ENCODE measurements at places on chromosomes 5 and 9. TPM values are rescaled to one million over a fixed set of nuclear protein-coding genes. Genes with fewer than 3 reads are reported as not detected.

DNA sequence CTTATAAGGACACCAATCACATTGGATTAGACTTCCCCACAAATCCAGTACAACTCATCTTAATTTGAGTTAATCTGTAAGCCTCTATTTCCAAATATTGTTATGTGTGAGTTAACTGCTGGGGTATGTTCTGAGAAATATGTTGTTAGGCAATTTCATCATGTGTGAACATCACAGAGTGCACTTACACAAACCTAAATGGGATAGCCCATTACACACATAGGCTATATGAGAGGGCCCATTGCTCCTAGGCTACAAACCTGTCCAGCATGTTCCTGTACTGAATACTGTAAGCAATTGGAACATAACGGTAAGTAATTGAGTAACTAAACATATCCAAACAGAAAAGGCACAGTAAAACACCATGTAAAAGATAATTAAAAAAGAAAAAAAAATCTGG, 19.1 kb upstream of the ARSI start:
- no peak for DNase-seq

- DNase-seq = no peak
These were observed 40.0 kb upstream of the ORM1 start for GRCh38 chr9:114282926-114283325.

GRCh38 chr9:76302543-76302942, 91.7 kb downstream of the RFK start:
- DNase-seq = no peak

DNA sequence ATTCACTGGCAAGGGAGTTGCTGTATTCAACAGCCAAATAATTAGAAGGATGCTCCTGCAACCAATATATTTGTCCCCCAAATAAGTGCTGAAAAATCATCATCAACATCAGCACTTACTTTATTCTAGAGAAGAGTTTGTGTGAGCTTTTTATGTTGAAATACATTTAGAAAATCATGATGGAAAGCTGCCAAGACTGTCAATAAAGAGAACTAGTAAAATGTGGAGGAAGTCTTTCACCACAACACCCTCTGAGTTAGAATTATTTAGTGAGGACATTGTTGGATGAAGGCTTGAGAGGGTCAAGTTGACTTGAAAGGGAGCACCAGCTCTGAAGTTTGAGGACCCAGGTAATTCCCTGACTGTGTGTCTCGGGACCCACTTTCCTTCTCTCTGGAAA, 100.2 kb upstream of the TBCA start:
- DNase-seq = no peak

GRCh38 chr9:95283673-95284072, 33.8 kb downstream of the FANCC start:
- no peak for DNase-seq

- DNase-seq = no peak
These were observed 5.4 kb upstream of the NRARP start for GRCh38 chr9:137307255-137308056.

The WNT8A gene
- not detected for polyA plus RNA-seq

DNA sequence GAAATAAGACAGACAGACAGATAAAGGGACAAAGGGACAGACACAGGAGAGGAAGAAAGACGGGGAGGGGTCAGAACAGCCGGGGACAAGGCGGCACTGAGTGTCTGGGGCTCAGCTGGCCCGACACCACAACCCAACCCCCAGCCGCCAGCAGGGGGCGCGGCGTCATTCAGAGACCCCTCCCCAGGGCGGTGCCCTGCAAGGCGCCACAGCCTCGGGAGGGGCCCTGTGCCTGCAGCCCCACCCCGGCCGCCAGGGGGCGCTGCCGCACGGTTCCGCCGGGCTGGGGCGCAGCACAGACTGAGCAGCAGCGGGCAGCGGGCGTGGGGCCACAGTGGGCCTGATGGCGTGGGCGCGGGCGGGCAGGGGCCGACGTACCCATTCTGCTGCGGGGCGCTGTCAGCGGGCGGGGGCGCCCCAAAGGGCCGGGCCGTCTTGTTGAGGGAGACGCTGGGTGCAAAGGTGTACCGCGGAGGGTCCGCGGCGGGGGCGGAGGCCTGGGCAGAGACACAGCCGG, 5.9 kb downstream of the PDLIM7 start:
- DNase-seq = no peak

The LIX1 gene
- polyA plus RNA-seq = 3.5 TPM

The SLC6A7 gene
- polyA plus RNA-seq = 0.06 TPM

GRCh38 chr5:75052192-75053053, at the start of gene GCNT4:
GCNT4 (minus strand) TSS chr5:75052558; CDS start chr5:75030037, 22,521 bp downstream.
- DNase-seq = no peak

- no peak for DNase-seq
These were observed 3.3 kb downstream of the SLC46A2 start for GRCh38 chr9:112887381-112887780.

The LCN12 gene
- 1.4 TPM for polyA plus RNA-seq

- DNase-seq = no peak
These were observed 3.4 kb downstream of the AKNA start for GRCh38 chr9:114384341-114384740.

The PLEKHG4B gene
- polyA plus RNA-seq = 8.2 TPM

The C5orf58 gene
- polyA plus RNA-seq = 0.30 TPM

GRCh38 chr5:157545610-157546310, 29.8 kb downstream of the ADAM19 start:
- no peak for DNase-seq

GRCh38 chr5:168066536-168067208, 224.8 kb upstream of the WWC1 start:
- DNase-seq = no peak

Data from left renal pelvis (tissue), 4 donors.